ENCODE measurements at places on chromosomes 13 and 19.

GRCh38 chr19:34033880-34034279 lies 138.4 kb upstream of the LSM14A start:
- DNase-seq = no peak

- DNase-seq = no peak
Measured at GRCh38 chr13:105240371-105240770, 1295.1 kb downstream of the EFNB2 start.

DNA sequence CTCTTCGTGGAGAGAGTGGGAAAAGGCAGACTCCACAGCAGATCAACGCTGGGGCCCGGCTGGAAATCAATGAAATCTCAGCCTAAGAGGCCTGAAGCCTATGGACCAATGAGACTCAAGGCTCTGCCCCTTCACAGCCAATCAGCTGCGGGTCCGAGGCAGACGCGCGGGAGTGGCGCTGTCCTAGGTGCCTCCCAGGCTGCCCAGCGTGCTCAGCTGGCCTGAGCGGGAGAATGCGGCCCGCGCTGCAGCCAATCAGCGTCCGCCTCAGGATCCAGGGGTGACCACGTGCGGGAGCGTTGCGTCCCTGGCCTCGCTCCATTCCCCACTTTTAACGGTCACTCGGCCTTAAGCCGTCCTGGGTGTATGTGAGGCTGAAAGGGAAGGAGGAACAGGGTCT lies at the start of gene ZBTB32:
Gene ZBTB32 (plus strand): TSS at position 341 of the 400 bp plus-strand sequence. CDS start 10,069 bp downstream, outside the sequence.
- no peak for DNase-seq

- DNase-seq = no peak
Measured at GRCh38 chr19:4660181-4660791, 9.9 kb downstream of the MYDGF start.

- DNase-seq = no peak
Measured at GRCh38 chr19:46435009-46435408, 6.3 kb upstream of the PNMA8C start.

GRCh38 chr19:17352608-17353280 lies 15.4 kb downstream of the GTPBP3 start:
- no peak for DNase-seq

DNA sequence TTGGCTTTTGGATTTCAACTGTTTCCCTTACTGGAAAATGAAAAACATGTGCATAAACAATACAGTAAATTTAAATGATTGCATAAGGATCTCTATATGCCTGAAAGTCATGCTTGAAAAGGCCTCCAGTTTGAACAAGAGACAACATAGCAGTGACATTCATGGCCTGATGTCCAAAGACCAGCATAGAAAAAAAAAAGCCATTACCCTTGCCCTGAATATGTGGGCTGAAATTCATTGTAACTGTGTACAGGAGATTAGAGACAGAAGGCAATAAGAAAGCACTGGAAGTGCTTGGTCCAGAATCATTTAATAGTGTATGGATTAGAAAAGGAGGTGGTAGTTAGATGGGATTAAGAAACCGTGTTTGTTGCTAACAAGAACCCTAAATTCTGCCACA lies 15.4 kb downstream of the MIR17HG start:
- DNase-seq = no peak

- DNase-seq = no peak
Measured at GRCh38 chr13:87906411-87906810, 235.2 kb downstream of the SLITRK5 start.

- DNase-seq = no peak
Measured at GRCh38 chr19:47021536-47022139, 2.0 kb downstream of the NPAS1 start.

DNA sequence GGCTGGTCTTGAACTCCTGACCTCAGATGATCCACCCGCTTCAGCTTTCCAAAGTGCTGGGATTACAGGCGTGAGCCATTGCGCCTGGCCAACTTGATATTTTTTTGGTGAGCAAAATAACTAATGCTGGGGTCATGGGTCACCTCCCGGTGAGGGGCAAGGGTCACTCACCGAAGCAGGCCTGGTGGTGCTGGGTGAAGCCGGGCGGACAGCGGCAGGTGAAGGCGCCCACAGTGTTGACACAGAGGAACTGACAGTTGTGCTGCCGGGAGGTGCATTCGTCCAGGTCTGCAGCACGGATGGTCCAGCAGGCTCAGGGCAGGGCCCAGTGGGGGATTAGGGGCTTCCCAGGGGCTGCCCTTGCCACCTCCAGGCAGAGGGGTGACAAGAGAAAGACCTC lies 28.3 kb downstream of the CCL25 start:
- DNase-seq = no peak

- no peak for DNase-seq
Measured at GRCh38 chr13:25352230-25352629, 19.5 kb upstream of the ATP8A2 start.

GRCh38 chr19:49205114-49205513 lies 47.5 kb downstream of the TRPM4 start:
- DNase-seq = no peak

- DNase-seq = no peak
Measured at GRCh38 chr13:111460548-111461444, 140.4 kb downstream of the TEX29 start.

DNA sequence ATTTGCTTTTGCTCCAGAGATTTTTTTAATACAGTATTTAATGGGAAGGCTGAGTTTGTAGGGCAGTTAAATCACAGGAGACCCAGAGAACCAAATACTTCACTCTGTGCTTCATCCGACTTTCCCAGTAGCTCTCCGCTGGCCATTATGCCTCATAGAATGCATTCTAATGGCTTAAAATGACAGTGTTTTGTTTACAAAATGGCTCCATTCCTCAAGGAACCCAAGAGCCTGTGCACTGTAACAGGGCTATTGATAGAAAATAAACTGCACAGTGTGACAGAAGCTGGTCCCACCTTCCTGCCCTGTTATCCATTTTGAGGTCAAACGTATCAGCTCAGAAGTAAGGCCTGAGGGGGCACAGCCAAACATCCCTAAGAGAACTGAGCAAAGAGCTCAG lies 136.5 kb downstream of the RAP2A start:
- DNase-seq = no peak

DNA sequence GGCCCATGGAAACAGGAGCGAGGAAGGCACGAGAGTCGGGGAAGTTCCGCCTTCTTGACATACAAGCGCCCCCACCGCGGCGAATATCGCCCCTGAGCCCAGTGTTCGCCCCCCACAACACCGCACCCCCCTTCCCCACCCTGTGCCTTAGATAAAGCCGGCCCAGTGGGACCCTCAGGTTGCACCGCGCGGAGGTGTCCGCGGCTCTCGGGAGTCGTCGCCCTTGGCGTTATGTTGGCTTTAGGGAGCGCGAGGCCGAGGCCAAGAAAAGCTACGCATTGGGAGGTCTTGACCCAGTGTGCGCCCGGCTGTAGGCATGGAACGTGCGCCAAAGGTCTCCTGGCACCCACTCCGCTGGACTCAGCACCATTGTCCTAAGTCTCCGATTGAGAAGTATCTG lies 603 bp upstream of the ZNF132 start:
- no peak for DNase-seq

GRCh38 chr13:40994581-40995230 lies 24.4 kb downstream of the ELF1 start:
- DNase-seq = no peak

DNA sequence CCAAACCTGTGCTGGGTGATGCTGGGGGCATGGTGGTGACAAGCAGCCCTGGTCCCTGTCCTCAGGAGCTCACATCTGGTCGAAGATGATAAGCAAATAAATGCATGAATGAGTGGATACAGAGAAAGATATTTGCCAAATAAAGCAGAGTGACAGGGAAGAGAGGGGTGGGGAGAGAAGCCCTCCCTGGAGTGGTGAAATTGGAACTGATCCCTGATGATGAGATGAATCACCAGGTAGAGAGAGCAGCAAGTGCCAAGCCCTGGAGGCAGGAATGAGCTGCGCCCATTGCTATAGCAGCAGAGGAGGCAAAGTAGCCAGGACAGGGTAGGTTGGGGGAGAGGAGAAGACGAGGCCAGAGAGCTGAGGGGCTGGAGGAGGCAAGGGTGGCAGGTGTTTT lies 13.7 kb downstream of the FXYD5 start:
- no peak for DNase-seq

DNA sequence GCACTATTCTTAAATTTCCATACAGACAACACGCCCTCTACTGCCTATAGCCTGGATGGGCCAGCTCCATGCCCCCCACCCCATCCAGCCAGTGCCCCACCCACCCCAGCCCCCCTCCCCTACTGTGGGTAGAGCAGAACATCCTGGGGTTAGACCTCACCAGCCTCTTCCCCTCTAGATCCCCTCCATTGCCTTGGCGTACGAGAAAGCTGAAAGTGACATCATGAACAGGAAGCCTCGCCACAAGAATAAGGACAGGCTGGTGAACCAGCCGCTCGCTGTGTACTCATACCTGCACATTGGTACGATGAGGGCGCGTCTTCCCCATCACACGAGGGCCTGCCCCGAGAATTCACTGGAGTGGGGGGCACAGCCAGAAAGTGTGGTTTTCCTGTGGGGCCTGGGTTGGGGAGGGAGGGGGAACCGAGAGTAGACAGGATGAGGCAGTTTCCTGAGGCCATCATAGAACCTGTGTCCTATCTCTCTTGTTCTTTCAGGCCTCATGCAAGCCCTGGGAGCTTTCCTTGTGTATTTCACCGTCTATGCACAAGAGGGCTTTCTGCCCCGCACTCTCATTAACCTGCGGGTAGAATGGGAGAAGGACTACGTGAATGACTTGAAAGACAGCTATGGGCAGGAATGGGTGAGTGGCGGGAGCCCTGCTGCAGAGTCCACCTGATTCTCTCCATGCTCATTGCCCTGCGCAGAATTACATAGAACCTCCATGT lies 29.1 kb downstream of the ATP12A start:
- peak; percentile 23 for DNase-seq
